ENCODE measurements at places on chromosomes 4 and X. TPM values are rescaled to one million over a fixed set of nuclear protein-coding genes. Genes with fewer than 3 reads are reported as not detected.

Gene RIPPLY1
- total RNA-seq: not detected

DNA sequence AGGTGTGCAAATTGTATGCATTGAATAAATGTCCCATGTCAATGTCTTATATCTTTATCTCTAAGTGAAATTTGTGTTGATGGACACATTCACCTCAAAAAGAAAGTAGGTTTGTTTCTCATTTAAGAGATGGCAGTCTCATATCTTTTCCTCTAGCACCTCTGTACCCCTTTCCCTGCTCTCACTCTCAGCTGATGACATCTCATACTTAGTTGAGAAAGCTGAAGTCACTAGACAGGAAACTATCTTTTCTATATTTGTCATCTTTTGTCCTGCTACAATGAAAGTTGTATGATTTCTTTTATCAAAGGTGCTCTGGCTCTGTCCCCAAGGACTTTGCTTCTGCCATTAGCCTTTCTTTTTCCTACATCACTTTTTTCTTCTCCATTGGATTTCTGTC lies 84.0 kb upstream of the GRPR start:
- no peak for DNase-seq

Gene SLC6A14
- not detected for total RNA-seq

DNA sequence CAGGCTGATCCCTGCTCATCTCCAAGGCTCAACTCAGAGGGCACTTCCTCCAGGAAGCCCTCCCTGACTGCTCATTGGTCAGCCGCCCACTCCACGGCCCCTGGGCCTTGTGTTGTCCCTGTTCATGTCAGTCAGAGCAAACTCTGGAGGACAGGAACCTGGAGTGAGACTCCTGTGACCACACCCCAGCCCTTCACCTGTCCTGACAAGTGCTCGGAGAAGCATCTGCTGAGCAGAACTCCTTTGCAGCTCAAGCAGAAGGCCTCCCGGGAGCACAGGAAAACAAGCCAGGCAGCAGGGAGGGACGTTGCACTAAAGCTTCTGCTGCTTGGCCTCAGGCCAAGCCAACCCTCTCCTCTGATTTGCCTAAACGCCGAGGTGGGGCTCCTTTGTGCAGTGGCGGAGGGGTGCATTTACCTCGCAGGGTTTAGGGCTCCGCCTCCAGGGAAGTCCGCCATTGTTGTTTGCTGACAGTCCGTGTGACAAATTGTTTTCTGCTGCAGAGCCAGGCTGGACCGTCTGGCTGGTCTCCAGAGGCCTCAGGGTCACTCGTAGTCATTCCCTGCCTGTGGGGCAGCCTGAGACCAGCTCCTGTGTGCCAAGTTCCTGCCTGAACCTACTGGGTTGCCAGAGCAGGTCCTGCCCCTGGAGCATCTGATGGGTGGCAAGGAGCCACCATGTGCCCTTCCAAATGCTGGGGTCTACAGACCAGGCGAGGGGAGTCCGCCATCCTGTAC lies 61.8 kb downstream of the C4orf50 start:
- no peak for DNase-seq

Gene TMPRSS11F
- not detected for total RNA-seq

DNA sequence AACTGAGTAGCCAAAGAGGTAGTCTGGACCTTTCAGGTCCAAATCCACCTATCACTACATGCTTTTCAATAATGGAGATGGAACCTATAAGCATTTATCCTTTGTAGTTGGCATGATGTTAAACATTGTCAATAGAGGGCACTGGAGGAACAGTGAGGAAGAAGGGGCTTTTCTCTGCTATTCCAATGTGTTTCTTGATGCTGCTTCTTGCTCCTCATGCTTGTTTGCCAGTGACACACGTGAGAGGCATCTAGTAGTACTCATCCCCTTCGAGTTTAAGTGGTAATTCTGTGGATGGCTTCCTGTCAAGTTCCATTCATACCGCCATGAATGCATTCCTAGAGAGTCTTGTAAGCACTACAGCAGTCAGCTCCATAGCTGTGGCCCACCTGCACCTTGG lies 84.0 kb downstream of the NAA11 start:
- DNase-seq: no peak

DNA sequence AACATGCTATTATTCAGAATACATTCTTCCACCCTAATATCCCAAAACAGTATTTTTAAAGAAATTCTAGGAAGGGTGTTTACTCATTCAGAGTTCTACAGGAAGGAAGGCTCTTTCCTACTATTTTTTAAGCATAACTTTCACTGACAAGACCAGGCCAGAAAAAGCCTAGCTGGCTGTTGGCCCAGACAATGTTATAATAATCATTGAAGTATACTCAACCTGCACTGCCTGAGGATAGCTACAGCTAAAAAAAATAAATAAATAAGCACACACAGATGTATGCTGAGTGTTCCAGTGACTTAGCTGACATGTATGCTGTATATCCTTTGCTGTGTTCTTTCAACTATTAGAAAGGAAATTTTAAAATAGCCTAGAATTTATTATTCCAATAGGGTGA lies 145.8 kb upstream of the SPRY1 start:
- no peak for DNase-seq

DNA sequence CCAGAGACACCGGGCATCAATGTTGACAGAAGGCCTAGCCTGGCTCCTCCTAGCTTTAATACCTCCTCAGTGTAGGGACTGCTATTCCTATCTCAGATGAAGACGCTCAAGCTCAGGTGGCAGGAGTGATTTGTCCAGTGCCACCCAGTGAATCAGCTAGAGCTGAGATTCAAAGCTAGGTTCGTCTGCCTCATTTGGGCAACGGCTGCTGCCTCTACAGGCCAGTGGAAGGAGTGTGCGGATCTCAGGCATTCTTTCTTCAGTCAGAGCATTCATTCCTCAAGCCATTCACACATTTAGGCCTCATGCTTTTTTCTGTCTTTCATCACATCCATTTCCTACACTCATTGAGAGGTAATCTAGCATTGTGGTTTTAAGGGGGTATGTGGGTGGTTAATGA lies 7.3 kb downstream of the TSR2 start:
- DNase-seq: no peak

GRCh38 chr4:172957216-172957615 lies 211.4 kb upstream of the GALNT7 start:
- DNase-seq: no peak

- DNase-seq: no peak
Measured at GRCh38 chr4:119765951-119766350, 137.3 kb upstream of the PDE5A start.

Gene SPATA18
- not detected for total RNA-seq

Gene IL3RA
- 4.4 TPM for total RNA-seq

DNA sequence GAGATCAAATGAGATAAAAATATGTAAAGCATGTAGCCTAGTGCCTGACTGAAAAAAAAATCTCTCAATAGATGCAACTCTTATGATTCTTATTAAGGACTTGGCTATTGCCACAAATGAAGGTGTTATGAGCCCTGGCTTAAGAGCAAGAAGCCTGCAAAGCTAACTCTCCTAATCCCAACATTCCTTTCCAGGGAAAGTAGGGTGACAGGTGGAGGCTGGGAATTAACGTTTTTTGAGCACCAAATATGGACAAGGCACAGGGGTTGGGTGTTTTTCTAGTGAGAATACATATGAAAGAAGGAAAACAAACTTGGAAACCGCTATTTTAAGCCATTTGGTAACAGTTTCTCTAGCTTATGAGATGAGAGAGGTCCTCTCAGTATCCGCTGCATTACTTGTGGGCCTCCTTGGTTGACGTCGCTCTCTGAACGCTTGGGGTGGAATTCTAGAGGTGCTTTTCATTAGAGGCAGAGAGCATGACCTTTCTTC lies 2.4 kb downstream of the RHOH start:
- DNase-seq: peak; percentile 65

Gene PRPS1
- 49.3 TPM for total RNA-seq

DNA sequence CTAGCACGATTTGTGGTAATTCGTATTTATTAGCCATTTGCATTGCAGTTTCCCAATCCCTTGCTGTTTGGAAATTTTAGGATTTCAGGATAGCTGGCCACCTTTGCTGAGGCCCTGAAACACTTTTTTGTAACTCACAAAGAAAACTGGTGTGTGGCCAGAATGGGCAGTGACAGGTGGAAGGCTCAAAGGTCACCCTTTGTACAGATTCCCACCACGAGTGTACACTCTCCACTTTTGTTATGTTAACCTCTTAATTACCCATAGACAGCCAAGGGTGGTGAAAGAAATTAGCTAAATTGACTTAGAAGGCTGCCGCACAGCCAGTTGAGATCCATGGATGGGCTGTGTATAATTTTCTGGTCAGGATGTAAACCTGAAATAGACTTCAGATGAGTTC lies 109.7 kb upstream of the ARX start:
- no peak for DNase-seq

Gene FAM114A1
- total RNA-seq: not detected

GRCh38 chrX:7083468-7084396 lies 63.8 kb upstream of the STS start:
- peak; percentile 75 for DNase-seq

Gene MND1
- 0.33 TPM for total RNA-seq
